ENCODE measurements at places on chromosomes 1 and 21.
A peak's percentile ranks its signal among the peaks of the same experiment; 100 is the strongest.

- DNase-seq = no peak
Measured at GRCh38 chr1:232629250-232630046, 485 bp downstream of the SIPA1L2 start.

DNA sequence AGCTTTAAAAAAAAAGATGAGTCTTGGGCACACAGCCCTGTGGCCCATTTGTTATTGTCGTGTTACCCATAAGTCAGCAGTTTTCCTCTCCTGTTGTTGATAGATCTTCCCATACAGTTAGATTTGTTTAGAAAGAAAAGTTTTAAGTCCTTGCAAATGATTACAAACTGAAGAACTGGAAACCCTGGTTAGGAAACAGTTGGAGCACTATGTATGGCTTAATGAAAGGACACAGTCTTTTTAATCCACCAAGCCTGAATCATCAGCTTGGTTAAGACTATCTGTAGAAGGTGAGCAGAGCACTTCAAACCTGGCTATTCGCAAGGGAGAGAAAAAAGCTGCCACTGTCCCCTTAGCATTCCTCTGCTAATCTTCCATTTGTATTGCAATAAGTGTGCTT, 241.0 kb downstream of the DISC1 start:
- no peak for DNase-seq

GRCh38 chr1:232280910-232281309, 349.0 kb downstream of the SIPA1L2 start:
- no peak for DNase-seq

DNA sequence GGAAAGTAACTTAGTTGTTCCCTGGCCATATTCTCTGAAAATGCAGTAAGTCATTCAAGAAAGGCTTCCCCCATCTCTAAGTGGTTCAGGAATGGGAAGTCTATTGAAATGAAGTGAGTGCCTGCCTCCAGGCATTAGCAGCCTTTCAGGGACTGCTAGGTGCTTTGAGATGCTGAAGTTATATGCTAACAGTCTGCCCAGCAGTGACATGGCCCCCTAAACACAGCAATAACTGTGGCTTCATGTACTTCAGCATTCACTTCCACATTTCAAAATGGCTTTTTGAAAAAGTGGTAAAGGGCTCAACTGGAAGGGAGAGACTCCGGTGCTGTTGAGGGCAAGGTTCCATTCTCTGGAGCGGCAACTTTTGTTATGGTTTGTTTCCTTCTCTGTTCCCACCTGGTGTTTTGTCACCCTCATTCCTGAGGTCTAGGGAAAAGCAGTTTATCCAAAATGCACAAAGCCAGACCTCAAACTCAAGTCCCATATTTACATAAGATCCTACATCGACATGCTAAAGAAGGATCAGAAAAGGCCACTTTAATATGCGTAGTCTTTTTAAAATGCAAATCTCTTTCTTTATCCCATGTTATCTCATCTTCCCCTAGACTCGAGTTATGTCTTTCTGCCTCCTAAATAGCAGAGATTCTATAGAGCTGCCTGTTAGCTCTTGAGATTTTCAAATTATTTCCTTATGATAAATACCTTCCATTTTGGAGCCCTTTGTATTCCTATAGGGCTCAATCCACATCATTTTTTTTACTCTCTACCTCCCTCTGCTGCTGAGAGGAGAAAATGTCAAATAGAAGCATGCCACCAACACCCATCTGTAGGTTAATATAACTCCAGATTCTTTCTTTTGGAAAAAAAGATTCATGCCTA, 34.2 kb upstream of the LRRC8C start:
- peak; percentile 27 for DNase-seq

DNA sequence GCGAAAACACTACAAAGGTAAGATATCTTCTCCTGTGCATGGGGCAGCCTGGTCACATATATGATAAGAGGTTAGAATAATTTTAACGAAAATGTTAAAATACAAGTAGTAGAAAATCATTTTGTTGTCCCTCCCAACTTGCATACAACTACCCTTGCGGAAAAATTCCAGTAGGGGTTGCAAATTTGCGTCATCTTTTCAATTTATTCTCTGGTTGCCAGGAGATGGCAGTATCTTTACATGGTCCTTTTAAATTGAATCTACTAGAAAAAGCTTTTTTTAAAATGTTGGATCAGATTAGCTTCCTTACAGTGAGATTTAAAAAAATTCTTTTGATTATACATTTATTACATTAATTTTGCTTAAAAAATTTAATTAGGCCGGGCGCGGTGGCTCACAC, 10.9 kb downstream of the S100PBP start:
- no peak for DNase-seq
